ENCODE measurements at places on chromosomes 1 and 21.

GRCh38 chr1:37605061-37605650 is 9.4 kb upstream of the GNL2 start:
- DNase-seq, result no peak

DNA sequence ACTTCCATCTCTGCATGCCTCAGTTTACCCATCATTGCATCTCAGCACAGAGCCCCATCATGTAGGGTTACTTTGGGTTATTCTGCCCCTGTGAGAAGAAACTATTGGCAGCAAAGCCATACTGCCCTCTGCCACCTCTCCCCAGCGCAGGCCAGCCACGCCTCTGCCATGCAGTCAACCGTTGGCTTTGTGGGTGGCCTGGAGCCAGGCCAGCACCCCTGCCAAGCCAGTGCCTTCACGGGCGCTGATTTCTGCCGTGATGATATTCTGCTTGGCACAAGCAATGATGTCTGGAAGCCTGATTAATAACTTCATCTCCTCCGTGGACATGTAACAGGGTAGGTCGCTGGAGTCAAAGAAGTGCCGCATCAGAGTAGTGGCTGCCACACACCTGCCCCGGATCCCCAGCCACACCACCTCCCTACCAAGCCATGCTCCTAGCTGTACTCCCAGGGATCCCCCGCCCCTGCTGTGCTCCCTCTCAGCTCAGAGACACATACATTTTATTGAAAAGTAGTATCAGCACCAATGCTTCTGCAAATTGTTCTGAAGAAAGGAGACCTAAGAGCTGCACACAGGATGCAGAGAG is 15.0 kb upstream of the CEP85 start:
- DNase-seq, result no peak

- DNase-seq, result no peak
Measured at GRCh38 chr21:42500225-42500624, 4.2 kb upstream of the RSPH1 start.

DNA sequence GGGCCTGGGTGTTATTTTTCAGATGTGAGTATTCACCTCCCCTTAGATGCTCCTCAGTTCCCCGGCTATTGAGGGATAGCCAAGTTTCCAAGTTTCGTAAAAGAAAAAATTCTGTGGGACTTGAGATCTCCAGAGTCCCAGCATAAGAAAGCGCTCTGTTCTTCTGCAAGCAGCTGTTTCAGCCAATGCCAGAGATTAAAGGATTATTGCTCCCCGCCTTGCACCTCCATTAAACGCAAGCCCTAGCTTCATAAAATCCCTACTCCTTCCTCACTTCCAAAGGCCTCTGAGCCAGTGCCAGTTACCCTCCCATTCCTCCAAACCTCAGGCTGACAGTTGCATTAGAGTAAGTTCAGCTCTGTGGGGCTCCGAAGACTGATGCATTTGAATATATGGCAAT is 56.4 kb downstream of the CHIA start:
- no peak for DNase-seq

- no peak for DNase-seq
Measured at GRCh38 chr1:102875756-102876155, 232.6 kb downstream of the COL11A1 start.

GRCh38 chr1:2408859-2409276 is 3.5 kb downstream of the PEX10 start:
- no peak for DNase-seq

GRCh38 chr1:218874313-218874712 is 299.4 kb upstream of the LYPLAL1 start:
- no peak for DNase-seq

DNA sequence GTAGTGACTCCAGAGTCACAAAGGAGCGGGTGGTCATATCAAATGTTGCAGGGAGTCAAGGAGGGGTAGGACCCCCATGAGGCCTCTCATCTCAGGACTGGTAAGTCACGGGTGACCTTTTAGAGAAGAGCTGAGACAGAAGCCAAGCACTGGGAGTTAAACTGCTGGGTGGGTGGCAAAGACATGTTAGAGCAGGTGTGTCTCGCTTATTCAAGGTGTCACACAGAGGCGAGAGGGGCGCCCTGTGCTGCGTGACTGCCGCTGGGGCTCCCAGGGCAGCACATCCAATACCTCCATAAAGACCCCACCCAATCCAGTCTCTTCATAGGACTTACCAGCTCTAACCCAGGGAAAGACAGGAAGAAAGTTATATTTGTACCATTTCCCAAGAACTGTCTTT is 15.2 kb downstream of the CASQ2 start:
- no peak for DNase-seq

GRCh38 chr1:213539464-213539863 is 448.3 kb upstream of the PROX1 start:
- no peak for DNase-seq

- DNase-seq, result no peak
Measured at GRCh38 chr1:156676820-156677615, at the start of gene NES. Gene NES (minus strand): TSS chr1:156677407. CDS start chr1:156677264, 143 bp downstream.

GRCh38 chr21:21226472-21226871 is 228.3 kb downstream of the NCAM2 start:
- DNase-seq, result no peak

- DNase-seq, result no peak
Measured at GRCh38 chr1:29700491-29700890, 464.2 kb downstream of the PTPRU start.
